ENCODE measurements at places on chromosomes 2 and 18.

DNA sequence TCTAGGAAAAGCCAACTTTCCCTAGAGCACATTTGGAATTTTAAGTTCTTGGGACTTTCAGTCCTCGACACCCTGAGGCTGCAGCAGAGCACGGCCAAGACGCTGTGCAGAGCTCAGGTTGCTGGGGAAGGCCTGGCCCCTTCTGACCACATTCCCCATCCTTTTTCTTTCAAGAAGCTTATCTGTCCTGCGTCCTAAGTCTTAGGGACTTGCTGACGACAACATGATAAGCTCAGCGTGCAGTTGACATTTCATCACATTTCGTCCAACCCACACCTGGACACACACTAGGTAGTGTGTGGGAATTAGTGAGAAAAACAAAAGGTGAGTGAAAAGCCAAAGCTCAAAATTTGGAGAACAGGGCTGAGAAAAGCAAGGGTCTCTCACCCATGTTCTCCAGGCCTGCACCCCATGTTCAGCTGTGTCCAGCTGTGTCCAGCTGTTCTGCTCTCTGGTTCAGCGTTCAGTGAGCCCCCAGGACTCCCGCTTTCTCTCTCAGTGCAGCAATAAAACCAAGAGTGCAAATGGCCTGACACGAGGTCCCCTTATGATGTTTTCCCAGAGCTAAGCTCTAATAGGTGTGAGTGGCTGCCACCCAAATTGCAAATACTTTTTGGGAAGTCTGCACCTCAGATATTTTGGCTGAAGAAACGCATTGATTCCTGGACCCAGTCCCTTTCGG lies 101.9 kb downstream of the RGPD3 start:
- DNase-seq: no peak

DNA sequence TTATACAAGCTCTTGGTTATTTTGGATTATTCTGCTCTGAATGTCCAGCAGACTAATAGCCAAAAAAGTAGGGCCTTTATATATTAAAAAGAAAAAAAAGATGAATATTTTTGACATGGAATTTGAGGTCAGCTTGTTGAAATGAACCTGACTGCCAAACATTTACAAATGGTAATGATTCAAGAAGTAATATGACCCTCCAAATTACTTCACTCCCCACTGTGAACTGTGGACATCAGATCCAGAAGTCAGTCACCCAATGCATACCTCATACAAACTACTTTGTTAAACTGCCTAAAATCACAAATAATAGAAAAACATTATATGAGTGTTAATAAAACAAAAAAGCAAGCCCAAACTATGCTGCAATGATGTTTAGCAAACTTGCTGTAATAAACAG lies 10.0 kb downstream of the EPG5 start:
- no peak for DNase-seq

GRCh38 chr2:216636551-216637450 lies 3.6 kb downstream of the IGFBP2 start:
- peak; percentile 64 for DNase-seq

- DNase-seq: no peak
These were observed 30.1 kb downstream of the HS1BP3 start for GRCh38 chr2:20620696-20621365.

GRCh38 chr2:239769554-239770245 lies 255.4 kb downstream of the NDUFA10 start:
- no peak for DNase-seq

DNA sequence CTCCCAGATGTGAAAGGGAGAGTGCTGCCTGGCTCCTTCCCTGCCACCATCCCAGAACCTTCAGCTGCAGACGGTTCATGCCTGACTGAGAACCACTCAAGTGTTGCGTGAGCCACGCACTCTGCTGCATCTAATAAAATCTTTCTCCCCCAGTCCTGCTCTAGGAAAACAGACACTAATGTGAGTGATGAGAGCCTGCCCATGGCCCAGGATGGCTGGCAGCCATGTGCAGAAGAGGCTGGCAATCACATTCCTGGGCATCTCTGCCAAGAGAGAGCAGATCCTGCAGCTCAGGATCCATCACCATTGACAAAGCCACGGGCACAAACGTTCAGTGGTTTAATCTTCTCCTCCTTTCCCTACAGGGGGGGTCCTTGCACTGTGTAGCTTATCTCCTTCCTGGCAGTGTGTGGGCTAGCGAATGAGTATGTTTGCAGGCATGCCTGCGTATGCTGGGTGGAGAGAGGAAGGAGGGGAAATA lies 477.5 kb downstream of the SLC4A3 start:
- peak; percentile 11 for DNase-seq

DNA sequence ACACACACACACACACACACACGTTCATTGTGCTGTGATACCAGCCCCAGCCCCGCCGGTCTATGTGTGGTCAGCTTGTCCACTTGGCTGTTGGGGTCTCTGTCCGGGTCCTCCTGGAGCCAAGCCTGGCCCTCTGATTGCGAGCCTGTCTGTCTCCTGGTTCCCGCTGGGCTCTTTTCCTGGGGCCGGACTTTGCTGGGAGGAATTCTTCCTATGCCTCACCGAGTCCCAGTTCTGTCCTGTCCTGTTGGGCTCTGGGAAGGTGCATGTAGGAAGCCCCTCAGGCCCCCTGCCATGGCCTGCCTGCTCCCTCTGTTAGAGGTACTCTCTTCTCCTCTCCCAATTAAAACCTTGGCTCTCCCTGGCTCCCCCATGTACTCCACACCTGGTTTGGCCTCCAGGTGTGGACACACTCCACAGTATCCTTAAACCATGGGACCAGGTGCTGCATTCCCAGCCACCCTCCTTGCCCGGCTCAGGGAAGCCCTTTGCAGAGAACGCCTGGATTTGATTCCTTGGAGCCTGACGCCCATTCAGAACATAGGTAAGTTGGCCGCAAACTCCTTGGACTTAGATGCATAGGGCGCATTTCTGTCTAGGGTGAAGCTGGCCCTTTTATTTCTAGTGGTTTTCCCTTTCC lies 42.3 kb downstream of the CABLES1 start:
- DNase-seq: no peak

DNA sequence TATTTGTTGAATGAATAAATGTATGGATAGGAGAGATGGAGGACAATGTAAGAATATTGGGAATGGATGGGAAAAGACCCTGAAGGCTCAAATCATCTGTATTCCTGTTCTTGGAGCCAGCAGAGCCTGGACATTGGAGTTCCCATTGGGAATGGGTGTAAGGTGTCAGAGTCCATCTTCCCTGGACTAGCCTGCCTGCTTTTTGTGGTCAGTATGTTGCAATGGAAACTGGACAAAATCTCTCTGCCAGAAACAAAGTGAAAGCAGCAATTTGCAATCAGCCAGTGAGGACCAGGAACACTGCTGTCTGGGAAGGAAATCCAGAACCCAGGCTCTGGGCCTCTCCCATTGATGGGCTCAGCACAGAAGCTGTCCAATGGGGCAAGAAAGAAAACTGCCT lies 83.5 kb upstream of the SKOR2 start:
- no peak for DNase-seq

- DNase-seq: no peak
These were observed 109.5 kb downstream of the RNF144A start for GRCh38 chr2:7026742-7027141.

GRCh38 chr2:114542695-114543094 lies 100.3 kb downstream of the DPP10 start:
- no peak for DNase-seq

GRCh38 chr18:54607213-54608027 lies 16.4 kb downstream of the DYNAP start:
- DNase-seq: peak; percentile 42

GRCh38 chr18:57446322-57446721 lies 11.1 kb downstream of the ONECUT2 start:
- DNase-seq: peak; percentile 38

DNA sequence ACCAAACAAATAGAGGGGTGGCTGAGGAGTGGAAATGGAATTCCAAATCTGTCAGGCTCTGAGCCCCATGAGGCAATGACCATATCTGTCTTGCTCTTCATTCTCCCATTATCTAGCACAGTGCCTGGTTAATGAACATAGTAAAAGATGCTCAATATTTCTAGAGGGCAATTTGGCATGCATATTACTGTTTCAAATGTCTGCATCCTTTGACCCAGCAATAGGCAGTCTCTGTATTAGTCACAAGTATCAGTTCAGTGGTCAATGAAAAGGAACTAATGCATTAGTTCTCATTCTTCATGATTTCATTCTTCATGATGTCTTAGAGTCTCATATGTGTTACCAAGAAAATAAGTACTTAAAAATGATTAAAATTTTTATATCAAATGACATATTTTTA lies 28.4 kb upstream of the MALL start:
- DNase-seq: no peak

Measured in NB4 (cell line).